ENCODE measurements at places on chromosomes 13 and 19.

DNA sequence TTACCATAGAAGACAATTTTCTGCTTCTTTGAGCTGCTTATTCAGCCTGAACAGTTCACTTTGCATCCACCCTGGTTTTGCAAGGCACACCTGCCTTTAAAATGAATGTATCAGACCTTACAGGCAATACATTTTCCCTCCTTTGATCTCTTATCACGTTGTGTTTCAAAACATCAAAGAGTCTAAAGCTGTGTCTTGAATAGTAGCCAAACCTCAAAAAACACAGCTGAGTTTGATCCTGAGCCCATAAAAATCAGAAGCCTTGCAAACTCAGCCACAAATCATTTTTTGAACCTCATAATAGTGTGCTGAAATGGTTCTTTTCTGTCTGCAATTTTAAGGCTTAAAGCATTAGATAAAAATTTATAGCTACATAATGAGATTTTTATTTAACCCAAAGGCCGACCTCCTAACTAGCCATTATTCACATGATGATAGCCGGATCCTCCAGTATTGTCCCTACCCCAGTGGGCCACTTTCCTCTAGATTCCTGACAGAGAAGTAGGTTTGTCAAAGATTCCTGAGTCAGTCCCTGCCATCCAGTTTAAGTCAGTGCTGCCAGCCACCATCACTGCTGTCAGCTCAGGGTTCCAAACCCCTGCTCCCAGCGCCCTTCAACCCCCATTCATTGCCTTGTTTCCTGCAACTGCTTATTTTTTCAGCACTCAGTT, 71.8 kb downstream of the CAB39L start:
- DNase-seq, result no peak

DNA sequence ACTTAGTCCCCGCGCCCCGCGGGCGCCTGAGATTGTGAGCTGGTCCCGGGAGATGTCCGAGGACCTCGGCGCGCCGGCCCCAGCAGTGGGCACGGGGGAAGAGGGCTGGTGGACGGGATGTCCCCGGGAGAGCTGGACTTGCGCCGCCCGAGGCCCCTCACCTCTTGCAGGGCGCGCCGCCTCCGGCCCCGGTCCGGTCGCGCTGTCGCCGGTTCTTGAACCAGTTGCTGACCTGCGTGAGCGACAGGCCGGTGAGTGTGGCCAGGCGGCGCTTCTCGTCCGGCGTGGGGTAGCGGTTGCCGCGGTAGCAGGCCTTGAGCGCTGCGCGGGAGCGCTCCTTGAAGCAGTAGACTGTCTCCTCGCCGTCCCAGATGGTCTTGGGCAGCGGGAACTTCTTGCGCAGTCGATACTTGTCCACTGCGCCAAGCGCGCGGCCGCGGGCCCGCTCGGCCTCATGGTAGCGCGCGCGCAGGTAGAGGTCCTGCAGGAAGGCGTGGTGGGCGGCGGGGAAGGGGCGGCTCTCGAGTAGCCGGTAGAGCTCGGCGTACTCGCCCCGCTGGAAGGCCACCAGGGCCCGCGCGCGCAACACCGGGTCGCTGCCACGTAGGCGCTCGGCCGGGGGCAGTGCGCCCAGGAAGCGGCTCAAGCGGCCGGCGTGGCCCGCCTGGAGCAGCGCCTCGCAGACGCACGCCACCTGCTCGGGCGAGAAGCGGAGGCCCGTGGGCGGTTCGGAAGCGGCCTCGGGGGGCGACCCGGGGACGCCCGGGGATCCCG, 984 bp downstream of the SIX5 start:
- DNase-seq, result peak; percentile 88

GRCh38 chr13:110978390-110978789, 63.5 kb upstream of the ANKRD10 start:
- no peak for DNase-seq

DNA sequence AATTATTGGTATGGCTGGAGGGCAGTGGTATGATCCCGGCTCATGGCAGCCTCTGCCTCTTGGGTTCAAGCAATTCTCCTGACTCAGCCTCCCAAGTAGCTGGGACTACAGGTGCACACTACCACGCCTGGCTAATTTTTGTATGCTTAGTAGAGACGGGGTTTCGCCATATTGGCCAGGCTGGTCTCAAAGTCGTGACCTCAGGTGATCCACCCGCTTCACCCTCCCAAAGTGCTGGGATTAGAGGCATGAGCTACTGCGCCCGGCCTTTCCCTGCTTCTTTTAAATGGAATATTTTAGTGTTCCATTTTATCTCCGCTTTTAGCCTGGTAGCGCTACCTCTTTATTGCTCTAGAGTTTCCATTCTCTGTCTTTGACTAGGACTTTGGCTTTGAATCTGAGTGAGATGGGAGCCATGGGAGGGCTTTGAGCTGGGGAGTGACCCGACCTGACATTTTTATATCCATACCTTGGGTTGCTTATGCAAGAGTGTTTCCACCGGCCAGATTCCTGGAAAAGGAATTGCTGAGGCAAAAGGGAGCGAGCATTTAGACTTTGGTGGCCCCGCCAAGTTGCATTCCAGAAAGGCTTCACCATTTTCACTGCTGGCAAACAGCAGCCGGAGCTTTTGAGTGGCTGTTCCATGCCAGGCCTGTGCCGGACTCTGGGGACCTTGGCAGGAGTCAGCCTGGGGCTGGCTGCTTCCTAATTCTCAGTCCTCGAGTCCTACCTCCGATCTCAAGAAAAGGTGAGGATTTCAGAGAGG, 22.9 kb downstream of the BICRA start:
- peak; percentile 73 for DNase-seq

DNA sequence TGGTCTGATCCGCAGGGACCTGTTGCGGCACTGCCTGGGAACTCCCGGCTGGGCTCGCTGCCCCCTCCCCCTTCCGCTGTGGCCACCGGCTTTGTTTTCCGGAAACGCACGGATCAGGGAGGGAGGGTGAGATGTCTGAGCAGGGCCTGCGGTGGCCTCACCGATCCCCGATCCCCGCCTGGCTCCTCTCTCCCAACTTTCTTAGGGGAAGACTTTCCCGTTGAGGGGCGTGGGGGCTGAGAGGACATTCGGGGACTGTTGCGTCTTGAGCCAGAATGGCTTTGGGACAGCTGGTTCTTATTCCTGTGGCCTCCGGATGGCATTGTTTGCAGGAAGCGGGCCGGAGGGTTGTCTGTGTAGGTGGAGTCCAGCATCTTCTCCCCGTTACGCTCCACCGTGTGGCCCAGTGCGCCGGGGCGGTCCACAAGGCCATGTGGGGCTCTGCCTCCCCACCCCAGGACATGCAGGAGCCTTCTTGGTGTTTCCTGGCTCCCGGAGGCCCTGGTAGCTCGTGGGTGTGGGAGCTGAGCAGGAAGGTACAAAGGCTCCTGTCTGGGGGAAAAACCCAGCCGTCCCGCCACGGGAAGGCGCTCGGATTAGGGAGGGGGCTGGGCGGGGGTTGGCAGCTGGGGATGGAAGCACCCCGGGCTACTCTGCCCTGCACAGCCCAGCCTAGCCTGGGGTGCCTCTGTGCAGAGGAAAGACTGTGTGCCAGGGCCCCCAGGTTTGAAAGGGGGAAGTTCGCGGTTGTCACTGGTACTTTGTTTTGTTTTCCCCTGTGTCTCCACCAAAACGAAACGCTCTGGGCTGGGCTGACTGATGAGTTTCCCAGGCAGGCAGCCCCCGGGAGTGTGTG, 1.3 kb downstream of the CSNK1G2 start:
- peak; percentile 65 for DNase-seq

DNA sequence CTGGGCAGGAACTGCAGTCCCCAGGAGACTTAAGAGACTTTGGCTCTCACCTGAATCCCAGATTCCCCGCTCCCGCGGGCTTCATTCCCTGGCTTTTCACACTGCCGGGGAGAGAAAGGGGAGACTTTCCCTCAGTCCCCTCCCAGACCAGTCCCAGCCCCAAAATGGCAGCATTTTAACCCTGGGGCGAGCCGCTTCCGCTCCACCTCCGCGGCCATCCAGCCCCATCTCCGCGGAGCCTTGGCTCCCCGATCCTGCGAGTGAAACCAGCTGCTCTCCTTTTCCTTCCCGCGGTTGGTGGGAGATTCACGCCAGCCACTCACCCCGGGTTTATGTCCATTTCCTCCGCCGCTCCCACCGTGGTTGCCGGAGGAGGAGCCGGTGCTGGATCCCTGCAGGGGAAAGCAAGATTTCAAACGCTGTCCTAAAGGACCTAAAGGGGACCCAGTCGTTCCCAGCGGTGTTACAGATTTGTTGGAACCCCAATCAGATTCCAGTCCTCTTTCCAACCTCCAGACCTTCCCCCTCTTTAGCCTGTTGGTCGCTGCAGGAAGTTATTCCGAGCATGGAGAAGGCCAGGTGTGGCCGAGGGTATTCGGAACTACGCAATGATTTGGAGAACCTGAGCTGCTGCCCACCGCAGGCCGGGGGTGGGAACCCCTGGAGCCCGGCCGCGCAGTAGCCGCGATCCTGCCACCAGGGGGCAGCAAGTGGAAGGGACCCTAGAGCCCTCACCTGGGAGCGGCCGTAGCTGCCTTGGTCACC, 3.4 kb downstream of the DMKN start:
- peak; percentile 74 for DNase-seq

DNA sequence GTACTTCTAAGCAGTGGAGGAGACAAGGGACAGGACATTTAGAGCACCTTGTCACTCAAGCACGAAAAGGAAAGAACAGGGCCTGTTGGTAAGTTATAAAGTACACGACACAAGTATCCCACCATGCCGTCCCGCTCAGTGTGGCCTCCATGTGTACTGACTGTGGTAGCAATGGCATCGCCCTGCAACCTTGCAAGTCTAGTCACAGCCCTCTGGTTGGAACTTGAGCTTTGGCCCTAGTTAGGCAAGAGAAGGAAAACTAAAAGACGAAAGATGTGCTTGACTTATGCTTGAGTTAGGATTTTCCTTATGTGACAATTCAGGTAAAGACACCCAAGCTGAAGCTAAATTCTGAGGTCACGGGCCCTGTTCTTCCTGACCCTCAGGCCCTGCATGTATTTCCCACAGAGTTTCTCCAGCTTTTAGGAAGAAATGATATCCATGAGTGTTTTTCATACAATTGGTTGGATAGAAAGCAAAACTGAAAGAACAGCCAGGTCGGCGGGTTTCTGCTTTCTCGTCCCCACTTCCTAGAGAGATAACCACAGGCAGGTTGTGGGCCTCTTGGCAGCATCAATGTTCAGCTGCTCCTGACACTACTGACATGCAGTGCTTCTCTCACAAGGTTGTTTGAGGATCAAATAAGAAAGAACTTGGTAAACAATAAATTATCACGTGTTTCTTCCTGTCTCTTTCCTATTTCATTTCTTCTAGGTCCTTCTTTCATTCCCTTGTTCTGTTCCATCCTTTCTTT, 216.2 kb downstream of the IRS2 start:
- DNase-seq, result no peak

GRCh38 chr19:54426291-54426931, 11.1 kb downstream of the TTYH1 start:
- no peak for DNase-seq

- peak; percentile 39 for DNase-seq
Measured at GRCh38 chr13:51523082-51523518, 61.2 kb upstream of the WDFY2 start.

DNA sequence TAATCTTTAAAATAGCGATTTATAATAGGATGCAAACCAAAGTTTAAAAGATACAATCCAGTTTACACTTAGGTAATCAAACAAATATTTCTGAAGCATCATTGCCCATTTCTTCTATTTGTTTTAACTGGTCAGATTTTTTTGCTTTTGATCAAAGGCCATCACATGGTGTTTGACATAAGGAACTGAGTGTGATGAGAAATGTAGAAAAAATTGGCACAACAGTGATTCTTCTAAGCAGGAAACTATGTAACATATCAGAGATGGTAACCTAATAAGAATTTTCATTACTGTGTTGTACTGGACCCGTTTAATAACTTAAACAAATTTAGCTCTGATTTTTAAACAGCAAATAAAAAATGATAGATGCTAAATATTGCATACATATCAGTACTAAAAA, 644.7 kb upstream of the KLF12 start:
- no peak for DNase-seq

DNA sequence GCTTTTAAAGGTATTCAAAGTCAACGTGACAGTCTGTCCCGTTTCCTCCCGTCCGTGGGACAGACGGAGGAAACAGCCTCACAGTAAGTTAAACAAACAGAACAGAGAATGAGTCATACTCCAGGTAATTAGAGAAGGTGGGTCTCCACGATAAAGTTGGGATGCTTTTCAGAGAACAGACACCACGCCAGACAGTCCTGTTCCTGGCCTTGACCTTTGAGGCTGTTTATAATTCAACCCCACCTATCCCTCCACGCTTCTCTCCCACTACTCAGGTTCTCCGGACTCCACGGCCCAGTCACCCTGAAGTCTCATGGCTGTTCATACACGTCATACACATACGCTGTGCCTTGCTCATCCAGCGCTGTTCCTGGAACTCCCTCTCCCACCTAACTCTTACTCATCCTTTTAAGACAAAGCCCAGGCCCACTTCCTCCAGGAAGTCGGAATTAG, 42.5 kb downstream of the ARHGEF18 start:
- no peak for DNase-seq

DNA sequence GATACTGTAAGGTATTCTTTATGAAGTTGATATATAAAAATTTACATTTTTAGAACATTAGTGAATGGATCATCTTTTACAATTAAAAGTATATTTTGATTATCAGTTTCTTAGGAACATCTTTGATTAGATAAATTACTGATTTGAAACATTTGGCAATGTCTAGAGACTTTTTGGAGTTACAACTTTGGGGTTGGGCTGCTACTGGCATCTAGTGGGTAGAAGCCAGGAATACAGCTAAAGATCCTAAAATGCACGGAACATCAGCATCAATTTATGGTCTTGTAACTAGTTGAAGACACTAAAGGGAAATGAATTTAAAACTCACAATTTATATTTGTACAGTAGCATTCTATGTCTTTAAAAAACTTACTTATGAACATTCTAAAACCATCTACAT, 19.9 kb downstream of the POMP start:
- DNase-seq, result no peak

DNA sequence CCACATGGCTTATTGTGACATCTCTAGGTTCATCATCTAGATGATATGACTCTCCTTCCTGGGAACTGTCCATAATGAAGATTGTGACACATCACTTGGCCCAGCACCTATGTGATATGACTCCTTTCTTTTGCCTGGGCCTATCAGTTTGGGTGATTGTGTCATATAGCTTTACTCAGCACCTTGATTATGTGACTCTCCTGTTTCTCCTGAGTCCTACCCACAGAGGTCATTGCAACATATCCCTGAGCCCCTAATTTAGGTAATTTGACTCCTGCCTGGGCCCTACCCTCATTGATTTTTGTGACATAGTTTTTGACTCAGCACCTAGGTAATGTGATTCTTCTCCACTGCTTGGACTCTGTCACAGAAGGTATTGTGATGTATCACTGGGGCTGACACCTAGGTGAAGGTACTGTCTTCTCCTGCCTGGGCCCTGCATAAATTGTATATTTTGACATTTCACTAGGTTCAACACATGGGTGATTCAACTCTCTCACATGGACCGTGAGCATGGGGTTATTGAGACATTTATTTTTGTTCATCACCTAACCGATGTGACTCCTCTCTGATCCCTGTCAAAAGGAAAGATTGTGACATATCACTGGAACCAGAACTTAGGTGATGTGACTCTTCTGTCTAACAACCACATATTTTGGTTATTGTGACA, 26.2 kb upstream of the ZNF254 start:
- DNase-seq, result no peak

Data from tibial artery (tissue), 4 donors.